NCI-H2029 treated with DMSO at 0.1 percent for 48 hours (cell line): ENCODE measurements at places on chromosomes 4 and X.
A peak's percentile ranks its signal among the peaks of the same experiment; 100 is the strongest.

DNA sequence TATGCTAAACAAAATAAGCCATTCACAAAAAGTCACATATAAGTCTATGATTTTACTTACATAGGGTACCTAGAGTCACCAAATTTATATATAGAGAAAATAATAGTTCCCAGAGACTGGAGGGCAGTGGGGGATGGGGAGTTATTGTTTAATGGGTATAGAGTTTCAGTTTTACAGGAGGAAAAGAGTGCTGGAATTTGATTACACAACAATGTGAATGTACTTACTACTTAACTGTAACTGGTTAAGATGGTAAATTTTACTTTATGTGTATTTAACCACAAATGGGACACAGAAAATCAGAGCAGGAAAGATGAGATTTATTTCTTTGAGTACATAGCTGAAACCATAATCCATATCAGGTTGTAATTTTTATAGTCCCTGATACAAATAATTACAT is 144.4 kb downstream of the TMA16 start:
- DNase-seq, result no peak

DNA sequence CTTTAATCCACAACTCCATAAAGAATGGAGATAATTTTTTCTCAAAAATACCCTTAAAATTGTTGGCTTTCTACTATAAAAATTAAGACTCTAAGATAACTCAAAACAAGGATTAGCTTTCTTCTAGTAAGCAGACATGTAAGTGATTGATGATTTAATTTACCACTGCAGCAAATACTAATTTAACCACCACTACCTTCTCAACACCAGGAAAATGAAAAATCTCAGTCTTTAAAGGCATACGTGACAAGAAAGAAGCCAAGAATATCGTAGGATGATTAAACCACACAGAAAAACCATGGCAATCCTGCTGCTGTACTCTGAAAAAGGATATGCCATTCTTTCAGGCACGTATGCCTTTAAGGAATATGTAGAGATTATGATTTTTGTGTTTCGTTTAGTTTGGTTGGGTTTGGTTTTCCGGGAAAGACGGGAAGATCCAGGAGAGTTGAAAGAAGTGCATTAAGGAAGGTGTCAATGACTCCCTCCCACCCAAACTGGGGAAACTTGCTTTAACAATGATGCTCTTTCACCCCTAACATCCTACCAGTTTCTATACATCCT is 881 bp downstream of the LRCH2 start:
- no peak for DNase-seq

DNA sequence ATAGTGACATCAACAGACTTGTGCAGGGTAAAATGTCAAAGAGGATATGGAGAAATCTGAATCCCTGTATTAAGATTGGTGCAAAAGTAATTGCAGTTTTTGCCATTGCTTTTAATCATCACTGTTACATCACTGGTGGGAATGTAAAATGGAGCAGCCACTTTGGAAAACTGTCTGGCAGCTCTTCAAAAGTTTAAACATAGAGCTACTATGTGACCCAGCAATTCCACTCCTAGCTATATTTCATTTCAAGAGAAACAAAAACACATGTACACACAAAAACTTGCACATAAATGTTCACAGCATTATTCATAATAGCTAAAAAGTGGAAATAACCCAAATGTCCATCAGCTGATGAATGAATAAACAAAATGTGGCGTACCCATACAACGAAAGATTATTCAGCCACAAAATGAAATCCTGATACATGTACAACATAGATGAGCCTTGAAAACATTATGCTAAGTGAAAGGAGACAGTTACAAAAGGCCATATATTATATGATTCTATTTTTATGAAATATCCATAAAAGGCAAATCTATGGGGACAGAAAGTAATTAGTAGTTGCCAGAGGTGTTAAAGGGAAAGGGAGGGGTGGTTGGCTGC is 106.4 kb downstream of the AMELX start:
- no peak for DNase-seq

- DNase-seq, result no peak
Measured at GRCh38 chr4:147571036-147571770, 46.0 kb upstream of the TMEM184C start.

GRCh38 chr4:56681158-56681852 is at the start of gene HOPX:
HOPX (minus strand) TSS chr4:56681296; CDS start chr4:56657816, 23,480 bp downstream.
- DNase-seq, result peak; percentile 66

DNA sequence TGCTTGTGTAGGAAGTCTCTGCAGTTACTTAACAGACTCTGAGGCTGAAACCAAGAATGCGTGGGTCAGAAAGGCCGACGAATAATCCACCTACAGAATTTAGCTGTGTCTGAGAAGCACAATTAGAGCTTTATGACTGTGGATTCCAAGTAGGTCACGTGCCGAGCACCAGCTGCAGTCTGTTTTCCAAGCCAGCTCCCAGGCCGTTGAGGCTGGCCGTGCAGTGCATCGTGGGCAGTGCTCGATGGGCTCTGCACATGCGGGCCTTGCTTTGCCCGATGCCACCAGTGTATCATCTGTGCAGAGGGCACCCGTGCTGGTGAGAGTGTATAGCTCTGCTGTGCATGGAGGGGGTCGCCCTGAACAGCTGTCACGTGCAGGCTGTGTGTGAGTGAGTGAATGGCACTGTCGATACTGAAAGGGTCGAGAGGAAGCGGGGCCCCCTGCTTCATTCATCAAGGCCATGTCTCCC is 67.5 kb upstream of the CLDN34 start:
- no peak for DNase-seq

DNA sequence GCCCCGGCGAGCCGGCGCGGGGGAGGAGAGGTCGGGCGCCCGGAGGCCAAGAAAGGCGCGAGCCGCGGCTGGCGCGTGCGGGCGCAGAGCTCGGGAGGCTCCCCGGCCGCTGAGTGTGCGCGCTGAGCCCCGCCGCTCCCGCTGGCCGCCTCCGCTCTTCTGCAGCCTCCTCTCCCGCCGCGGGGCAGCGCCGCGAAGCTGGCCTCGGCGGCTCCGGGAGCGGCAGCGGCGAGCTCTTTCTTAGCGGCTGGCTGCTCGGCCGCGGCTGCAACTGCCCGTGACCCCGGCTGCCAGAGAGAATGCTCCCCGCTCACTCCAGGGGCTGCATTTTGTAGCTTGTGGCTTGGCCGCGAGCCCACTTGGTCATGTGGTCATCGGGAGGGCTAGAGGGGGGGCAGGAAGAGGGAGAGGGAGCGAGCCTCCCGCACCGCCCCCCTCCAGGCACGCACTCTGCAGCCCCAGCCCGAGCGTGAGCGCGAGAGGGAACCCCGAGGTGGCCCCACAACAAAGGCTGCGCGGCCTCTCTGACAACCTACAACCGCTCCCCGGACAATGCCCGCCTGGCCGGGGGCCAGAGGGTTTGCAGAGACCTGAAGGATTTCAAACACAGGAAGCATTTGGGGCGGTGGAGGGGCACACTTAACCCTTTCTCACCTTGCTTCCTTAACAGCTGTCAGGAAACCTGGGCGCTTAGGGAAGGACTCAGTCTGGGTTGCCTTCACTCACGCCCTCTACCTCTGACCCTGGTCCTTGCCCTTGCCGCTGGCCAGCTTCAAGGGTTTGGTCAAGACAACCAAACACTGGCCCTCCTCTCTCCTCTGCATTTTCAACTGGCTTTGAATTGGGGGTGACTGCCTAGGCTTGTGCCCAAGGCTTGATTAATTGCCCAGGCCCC is at the start of gene APLN:
APLN (minus strand) TSS at position 305 of the 895 bp plus-strand sequence. CDS start 326 bp downstream, outside the sequence.
- DNase-seq, result no peak

GRCh38 chr4:166816890-166817289 is 417.4 kb downstream of the SPOCK3 start:
- no peak for DNase-seq

GRCh38 chr4:74822603-74823002 is 28.3 kb upstream of the BTC start:
- DNase-seq, result no peak

DNA sequence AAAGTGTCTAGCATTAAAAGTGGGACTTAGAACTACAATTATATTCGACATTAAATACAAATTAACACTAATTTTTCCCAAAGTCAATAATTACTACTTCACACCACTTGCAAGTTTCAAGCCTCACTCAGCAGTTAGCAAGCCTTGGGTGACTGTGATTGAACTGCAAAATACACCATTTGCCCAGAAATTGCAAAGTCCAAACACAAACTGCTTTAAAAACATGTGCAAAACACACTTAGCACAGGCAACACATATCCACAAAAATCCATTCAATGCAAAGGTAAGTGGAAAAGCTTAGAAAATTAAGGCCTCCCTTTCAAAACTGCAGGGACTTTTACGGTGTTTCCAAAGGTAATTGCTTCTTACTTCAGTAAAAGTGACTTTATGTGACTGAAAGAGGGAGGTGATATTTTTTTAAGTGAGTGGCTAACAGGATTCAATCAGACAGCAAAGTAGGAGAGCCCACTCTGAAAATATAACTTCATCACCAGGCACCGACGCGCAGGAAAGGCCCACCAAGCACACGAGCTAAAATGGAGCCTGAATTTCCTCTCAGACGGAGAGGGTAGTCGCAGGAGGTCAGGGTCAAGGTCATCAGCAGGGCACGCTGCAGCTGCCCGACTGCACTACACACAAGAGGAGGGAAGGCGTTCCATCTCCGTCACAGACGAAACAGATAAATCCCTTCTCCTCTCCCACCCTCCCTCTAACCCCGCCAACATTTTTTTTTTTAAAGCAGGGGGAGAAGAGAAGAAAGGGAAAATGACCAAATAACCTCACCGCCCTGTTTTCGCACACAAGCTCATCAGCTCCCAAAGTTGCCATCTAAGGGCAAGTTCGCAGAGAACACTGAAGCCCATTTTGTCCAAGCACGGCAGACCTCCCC is 3.1 kb downstream of the ZNF827 start:
- no peak for DNase-seq

DNA sequence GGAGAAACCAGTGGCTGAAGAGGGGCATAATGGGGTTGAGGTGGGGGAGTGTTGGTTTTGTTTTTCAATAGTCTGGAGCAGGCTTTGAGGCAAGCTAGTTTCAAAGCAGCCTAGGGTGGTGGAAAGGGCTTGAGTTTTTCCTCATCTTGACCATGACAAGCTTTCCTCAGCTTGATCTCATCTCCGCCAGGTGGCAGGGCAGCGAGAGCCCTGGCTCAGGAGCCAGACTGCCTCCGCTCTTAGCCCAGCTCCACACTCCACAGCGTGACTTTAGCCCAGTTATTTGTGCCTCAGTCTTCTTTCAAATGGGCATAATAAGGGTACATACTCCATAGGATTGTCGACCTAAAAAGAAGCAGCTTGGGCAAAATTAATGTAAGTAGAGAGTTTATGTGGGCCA is 29.9 kb upstream of the SOWAHD start:
- no peak for DNase-seq

GRCh38 chrX:134172588-134173259 is 64.3 kb upstream of the CCDC160 start:
- no peak for DNase-seq

DNA sequence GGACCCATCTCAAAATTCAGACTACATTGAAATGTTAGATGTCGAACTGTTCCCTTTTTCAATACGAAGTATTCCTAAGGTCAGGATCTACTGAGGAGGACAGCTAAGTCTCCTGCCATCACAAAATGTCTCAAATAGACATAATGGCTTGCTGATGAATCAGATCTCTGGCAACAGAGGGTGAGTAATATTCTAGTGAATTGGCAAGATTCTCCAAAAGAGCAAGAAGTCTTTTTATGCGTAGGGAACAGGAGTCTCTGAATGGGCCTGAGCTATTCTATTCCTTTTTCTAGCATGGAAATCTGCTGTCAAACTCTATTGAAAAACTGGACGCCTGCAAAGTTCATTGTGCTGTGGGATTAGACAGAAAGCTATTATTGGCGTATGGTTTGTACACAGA is 145.4 kb downstream of the FNIP2 start:
- no peak for DNase-seq

DNA sequence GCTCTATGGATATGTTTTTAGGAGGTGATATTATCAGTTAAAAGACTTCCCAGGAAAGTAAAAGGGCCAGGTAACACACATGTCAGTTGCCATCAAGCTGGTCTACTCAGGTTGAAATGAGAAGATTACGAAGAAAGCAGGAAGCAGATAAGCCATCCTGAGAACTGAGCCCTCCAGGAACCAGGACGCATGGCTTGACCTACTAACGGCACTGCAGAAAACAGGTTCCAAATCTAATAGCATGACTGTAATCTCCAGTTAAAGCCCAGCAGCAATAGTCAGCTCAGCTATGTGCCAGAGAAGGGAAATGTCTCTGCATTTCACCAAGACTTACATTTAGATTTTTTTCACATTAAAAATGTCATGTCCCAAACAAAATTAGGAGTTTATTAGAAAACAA is 77.9 kb downstream of the APBB2 start:
- DNase-seq, result no peak

DNA sequence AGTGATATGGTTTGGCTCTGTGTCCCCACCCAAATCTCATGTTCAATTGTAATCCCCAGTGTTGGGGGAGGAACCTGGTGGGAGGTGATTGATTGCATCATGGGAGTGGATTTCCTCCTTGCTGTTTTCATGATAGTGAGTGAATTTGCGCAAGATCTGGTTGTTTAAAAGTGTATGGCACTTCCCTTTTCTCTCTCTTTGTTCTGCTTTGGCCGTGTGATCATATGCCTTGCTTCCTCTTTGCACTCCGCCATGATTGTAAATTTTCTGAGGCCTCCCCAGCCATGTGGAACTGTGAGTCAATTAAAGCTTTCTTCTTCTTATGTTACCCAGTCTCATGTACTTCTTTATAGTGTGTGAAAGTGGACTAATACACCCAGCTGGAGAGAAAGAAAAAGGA is 113.0 kb upstream of the AADAT start:
- no peak for DNase-seq

GRCh38 chr4:168923526-168924194 is 86.4 kb downstream of the CBR4 start:
- DNase-seq, result peak; percentile 52
